ENCODE measurements at places on chromosomes 4 and X.

GRCh38 chr4:110480031-110480549 lies 4.1 kb downstream of the ENPEP start:
- DNase-seq, result peak; percentile 96

DNA sequence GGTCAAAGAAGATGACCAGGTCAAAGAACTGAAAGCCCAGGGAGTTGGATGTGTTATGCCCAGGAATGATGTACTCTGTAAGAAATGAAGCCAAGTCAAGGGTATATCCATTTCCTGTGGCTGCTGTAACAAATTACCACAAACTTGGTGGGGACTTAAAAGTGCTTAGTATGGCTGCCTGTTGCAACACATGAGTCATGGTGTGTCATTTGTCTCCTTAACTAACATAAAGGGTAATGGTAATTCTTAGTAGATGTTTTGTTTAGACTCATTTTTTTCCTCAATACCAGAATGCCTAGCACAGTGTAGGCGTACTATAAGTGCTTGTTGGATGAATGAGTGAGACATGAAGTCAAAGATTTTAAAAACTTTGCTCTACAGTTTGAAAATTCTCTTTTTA lies 45.7 kb downstream of the SYTL5 start:
- peak; percentile 27 for DNase-seq

DNA sequence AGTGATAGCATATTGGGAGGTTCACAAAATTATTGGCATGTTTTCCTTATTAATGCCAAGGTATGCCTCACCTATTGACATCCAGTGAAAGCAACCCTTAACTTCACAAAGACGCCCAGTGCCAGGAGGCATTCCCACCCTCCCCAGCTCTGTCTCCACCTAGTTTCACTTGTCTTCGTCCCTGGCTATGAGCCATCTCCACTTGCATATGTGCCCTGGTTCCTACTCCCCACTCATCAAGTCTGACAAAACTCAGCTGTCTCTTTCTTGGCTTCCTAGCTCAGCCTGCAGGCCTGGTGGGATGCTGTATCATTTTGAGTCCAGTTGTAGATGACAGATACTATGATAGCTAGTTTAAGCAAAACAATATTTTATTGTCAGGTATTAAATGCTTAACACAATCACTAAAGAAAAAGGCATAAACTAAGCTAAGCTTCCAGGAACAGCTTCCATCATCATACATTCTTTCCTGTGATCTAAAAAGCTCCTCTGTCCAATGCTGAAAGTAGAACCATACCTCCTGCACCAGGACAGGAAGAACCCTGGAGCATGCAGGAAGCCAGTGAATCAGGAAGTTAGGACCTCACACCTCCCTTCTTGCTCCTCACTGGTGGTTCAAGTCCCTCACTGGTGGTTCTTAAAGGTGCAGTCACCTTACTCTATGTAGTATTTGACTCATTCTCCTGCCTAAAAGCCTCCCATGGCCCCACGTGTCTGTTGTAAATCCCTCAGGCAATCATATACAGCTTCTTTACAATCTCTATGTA lies 410.3 kb upstream of the RASGEF1B start:
- no peak for DNase-seq

- no peak for DNase-seq
Observed at GRCh38 chrX:101370888-101371504, 15.0 kb downstream of the BTK start.

DNA sequence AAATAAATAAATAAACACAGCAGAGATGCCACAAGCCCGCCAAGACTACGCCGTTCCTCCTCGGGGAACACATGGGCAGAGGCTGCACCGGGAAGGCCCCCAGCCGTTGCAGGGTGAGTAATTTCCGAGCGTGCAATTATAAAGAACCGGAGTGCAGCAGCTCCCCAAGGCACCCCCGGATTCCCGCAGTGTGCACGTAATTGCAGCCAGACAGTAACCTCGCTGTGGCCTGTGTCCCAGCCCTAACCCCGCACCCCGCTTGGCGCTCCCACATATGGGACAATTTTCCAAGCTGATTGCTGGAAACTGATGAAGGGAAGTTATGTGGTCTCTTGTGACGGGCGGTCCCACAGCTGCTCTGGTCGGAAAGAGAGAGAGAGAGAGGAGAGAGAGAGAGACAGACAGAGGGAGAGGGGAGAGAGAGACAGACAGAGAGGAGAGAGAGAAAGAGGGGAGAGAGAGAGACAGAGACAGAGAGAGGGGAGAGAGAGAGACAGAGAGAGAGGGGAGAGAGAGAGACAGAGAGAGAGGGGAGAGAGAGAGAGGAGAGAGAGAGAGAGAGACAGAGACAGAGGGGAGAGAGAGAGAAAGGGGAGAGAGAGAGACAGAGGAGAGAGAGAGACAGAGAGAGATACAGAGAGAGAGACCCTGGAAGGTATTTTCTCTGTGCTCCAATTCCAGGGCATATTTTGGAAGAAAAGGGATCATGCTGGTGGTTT lies 275.4 kb downstream of the SHOX start:
- DNase-seq, result no peak

DNA sequence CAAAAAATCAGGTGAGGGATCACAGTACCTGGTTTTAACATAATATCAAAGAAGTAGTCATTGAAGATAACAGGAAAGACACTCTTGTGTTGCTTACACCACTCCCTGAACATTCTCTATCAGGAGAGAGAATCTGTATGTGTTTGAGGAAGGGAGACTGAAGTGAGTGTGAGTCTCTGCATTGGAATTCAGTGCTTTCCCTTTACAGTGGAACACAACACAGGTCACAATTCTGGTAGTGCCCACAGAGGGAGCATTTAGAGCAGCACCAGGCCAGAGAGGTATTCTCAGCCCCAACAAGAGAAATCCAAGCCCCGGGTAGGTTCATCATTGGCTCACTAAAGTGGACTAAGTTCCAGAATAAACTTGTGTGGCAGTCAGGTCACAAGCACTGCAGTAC lies 64.7 kb upstream of the UBQLN2 start:
- DNase-seq, result no peak

Measured in AG09319 (cell line).